Stimulated activated CD4-positive, alpha-beta T cell treated with anti-CD3 and anti-CD28 coated beads, Interleukin-15, amount 100 ng/mL, for 1 hour (primary cell): ENCODE measurements at places on chromosomes 1 and 21.

- DNase-seq: no peak
Observed at GRCh38 chr1:25482211-25482610, 51.5 kb downstream of the MACO1 start.

DNA sequence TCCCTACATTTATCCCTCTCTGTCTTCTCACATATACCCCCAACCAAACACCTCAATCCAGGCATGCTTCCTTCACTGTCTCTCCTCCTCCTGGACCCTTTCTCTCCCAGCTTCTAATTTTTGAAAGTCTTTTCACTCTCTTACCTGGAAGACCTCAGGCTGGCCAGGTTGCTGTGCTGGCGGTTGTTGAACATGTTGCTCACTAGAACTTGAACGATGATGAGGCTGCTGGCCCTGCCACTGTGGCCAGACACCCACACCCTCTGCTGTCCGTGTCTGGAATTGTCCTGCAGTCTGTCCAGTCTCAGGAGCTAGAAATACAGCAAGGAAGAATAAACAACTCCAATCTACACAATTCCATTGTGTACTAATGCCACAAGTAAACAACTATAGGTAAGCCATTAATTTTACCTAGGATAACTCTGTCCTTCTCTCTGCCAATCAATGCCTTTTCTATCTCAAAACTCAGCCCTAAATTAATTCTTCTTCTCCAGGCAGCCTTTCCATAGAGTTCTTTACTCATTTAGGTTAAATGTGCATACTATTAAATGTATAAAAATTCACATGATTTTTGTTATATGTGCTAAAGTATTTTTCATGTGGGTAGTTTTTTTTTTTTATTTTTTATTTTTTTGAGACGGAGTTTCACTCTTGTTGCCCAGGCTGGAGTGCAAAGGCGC is 5.1 kb upstream of the CTSK start:
- no peak for DNase-seq

DNA sequence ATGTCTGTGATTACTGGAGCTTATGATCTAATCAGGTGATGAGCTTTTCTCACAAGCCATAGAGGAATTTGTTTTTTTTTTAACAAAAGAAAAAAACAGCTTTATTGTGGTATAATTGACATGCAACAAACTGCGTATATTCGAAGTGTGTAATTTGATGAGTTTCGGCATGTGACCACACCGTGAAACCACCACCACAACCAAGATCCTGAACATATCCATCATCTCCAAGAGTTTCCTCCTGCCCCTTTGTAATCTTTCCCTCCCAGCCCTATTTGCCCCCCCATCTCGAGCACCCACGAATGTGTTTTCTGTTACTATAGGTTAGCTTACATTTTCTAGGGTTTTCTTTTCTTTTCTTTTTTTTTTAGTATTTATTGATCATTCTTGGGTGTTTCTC is 4.7 kb downstream of the PGBD2 start:
- DNase-seq: no peak

- DNase-seq: no peak
Observed at GRCh38 chr1:19525607-19526545, 40.5 kb upstream of the CAPZB start.

DNA sequence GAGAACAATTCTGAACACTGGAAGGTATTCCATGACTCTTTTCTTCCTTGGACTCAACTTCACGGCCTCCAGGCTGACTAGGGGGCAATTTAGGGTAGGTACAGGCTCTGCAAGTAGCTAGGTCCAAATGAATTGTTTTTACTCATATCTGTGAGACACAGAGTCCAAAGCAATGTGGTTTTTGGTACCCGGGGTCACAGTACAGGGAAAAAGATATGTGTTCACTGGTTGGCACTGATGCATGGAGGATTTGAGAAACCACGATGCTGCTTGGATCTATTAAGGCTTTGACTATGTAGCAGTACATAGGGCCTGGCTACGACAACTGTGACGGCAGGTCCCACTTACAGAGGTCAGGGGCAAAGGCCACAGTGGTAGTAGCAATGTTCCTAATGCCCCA is 200.6 kb downstream of the DUSP10 start:
- DNase-seq: no peak

DNA sequence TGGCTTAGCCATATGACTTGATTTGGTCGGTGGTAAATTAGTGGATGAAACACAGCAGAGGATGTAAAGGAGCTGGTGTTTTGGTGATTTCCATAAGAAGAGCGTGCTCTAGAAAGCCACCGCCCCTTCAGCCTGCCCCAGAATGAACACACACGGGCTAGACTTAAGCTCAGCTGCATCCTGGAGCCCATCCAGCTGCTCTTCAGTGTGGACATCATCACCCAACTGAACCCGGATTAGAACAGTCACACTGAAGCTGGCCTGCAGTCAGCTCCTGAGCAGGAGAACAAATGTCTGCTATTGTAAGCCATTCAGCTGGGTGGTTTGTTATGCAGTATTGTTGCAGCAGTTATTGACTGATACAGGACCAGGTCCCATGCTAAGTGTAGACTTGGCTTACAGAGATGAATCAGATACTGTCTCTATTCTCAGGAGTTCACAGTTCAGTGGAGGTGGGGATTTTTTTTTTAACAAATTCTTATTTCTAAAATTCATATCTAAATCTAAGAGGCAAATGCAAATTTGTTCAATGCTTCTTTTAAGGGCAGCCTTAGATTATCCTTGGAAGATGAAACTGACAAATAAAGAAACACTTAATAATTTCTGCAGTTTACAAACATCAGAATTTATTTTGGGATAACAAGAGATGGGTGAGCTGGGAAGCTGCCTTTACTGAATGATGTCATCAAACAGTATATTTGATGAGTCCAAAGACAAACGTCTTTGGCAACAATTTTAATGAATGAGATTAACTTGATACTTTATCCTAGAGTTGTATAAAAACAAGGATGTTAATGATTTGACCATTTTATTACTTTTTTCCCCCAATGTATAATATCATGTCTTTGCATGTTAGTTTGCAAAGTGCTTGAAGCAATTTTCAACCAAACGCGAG is 251.2 kb downstream of the TRABD2B start:
- DNase-seq: no peak

DNA sequence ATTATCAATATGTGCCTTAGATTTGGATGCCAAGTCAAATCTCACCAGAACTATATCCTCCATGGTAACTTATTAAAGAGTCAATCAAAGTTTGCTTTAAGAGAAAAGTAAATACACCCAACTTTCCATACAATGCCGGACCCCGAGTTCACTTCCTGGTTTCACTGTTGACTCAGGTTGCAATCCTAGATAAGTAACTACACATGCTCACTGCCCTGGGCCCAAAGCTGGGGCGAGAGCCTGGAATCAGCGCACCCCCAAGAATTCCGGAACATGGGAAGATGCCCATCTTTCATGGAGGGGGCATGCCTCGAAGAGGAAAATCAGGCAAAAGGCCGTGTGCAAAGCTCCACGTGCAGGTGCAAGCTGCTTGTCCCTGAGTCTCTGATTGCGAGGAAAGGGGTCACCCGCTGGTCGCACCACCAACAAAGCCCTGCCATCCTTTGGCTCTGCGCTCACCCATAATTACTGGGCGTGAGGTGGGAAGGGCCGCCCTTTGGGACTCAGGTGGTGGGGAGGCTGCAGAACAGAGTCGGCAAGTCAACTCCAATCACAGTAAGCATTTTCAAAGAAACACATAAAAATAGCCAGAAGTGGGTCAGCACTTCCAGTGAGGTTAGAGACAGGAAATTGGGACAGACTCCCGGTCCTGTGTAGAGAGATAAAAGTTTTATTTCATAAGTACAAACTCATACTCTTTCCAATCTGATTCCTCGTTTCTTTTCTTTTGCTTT is 167.7 kb downstream of the TOMM20 start:
- no peak for DNase-seq

- no peak for DNase-seq
Observed at GRCh38 chr1:149903836-149904491, 4.6 kb downstream of the BOLA1 start.

- DNase-seq: no peak
Observed at GRCh38 chr1:184945029-184945428, 29.3 kb downstream of the NIBAN1 start.

DNA sequence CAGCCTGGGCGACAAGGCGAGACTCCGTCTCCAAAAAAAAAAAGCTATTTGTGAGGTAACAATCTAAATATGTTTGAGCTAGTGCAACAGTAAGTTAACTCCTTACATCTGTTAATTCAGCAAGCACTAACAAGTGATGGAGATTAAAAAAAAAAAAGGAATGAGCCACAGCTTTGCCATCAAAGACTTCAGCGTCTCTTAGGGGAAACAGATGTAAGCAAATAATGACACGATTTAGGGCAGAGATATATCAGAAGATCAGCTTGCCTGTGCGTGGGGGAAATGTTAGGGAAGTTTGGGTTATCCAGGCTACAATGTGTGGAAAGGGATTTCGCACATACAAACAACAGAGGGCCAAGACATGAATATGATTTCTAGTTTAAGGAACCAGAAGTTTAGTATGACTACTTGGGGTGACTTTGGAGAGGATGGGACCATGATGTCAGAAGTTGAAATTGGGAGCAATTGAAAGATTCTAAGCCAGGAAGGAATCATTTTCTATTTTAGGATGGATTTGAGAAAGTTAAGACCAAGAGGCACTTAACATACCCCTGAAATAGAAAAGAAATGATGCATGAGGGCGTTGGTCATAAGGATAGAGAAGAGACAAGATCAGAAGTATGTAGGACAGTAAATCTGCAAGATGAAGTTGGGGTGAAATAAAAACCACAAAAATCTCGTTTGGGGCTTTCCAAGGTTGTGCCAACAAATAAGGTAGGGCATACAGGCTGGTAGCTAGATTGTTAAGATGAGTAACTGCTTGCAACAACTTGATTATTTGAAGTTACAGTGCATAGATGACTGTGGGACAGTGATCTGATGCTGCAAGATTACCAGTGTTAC is 2.4 kb upstream of the BRWD1 start:
- no peak for DNase-seq

- no peak for DNase-seq
Observed at GRCh38 chr1:228209657-228210056, 1.8 kb downstream of the OBSCN start.

GRCh38 chr1:11569551-11569950 is 84.7 kb downstream of the FBXO2 start:
- DNase-seq: no peak

DNA sequence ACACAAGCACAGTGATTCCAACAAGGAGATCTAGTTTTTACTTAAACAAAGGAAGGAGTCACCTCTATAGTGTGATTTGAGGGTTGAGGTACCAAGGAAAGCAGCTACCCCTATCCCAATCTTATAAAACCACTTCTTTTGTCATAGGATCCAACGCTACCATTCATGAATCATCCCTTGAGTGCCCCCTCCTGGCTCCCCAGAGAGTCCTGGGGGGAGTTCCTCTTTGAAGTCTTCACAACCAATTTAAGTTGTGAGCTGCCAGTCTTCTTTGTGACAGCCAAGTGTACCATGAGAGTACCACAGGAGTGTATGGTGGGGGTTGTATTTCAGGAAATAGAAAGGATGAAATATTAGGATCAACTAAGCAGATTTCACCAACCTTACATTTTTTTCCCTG is 39.1 kb upstream of the NHLH2 start:
- no peak for DNase-seq

DNA sequence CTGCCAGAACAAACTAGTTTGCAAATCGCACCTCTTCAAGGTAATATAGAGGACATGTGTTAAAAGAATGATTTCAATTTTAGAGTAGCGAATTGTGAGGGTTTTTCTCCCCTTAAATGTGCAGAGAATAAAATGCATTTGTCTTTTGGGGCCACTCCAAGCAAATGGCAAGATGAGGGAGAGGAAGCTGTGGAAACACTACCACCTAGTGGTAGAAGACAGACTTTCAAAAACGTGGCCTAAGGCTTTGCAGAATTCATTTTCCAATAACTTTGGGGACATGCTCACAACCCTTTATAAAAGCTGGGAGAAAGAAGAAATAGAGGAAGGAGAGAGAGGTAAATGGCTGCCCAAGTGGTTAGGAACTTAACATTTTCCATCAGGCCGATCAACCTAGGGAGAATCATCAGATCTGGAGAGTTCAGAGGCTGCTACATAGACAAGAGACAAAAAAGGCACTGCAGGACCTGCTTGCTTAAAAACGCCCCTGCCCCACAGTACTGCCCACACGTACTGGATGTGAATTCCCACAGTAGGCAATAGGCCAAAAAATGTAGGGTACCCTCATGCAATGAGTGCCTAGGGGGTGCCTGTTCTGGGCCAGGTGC is 15.7 kb upstream of the RCAN1 start:
- DNase-seq: no peak

GRCh38 chr1:20593756-20594155 is 4.9 kb downstream of the CDA start:
- no peak for DNase-seq
